ENCODE measurements at places on chromosomes 6 and 20. TPM values are rescaled to one million over a fixed set of nuclear protein-coding genes. Genes with fewer than 3 reads are reported as not detected.

DNA sequence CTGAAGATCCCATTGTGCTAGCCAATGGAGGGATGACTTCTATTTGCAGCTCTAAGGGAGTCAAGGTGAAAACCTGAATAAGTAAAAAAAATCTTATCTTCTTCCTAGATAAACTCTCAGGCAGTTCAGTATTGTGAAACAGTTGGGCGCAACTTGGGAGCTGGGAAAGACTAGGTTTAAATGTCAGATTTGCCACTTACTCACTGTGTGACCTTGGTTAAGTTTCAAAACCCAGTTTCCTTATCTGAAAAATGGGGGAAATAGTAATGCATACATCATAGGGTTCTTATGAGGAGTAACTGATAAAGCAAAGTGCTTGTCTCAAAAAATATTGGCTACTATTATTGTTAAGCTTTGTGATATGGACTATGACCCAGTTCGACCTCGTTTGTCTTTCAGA is 88.8 kb downstream of the CD83 start:
- H3K27me3 ChIP-seq = no peaks in the 10 kb centered on the region
- no peak for DNase-seq
- H3K36me3 ChIP-seq = no peaks in the 10 kb centered on the region

Gene OLIG3
- total RNA-seq = not detected

Gene EYA2
- total RNA-seq = not detected

DNA sequence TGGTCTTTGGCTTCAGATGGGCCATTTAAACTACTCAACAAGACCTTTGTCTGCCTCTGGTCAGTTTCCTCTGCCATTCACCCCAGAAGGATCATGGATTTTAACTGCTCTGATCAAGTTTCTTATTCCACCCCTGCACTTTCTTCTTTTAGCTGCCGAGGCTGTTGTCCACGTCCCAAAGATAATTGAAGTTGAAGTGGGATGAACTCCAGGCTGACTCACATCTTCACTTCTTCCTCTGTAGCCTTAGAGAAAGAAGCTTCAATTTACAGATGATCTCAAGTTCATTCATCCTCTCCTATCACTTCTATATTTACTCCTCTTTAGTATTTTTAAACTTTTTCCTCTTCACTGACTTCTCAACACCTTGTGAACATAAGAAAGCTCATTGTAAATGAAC is 651.6 kb downstream of the UTRN start:
- no peaks in the 10 kb centered on the region for H3K27me3 ChIP-seq
- no peaks in the 10 kb centered on the region for H3K36me3 ChIP-seq
- no peak overlapping the region for H3K27ac ChIP-seq
- H3K4me1 ChIP-seq = no peaks in the 10 kb centered on the region

DNA sequence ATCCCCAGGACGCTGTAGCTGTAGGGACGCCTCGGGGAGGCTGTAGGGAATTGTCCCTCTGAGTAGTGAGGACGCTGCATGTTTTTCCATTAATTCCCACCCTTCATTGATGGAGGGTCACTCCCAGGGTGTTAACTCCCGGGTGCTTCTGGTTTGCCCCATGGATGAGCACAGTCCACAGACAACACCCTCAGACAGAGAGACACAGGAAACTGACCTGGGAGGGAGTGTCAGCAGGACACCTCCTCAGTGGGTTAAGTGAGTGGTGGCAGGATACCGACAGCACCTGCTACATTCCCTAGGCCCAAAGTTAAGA is 53.5 kb downstream of the LINC00237 start:
- H3K27ac ChIP-seq = 0 out of 2 replicates have a peak overlapping the region, but pooled peaks have one; percentile 46
- no peaks in the 10 kb centered on the region for H3K27me3 ChIP-seq
- peaks cover 34% of the 10 kb centered on the region for H3K4me1 ChIP-seq
- no peak for DNase-seq
- peak overlapping the region; percentile 33 for H3K4me3 ChIP-seq
- no peaks in the 10 kb centered on the region for H3K36me3 ChIP-seq

Gene MCHR2
- total RNA-seq = not detected

Gene LY6G6F
- not detected for total RNA-seq

- no peak for DNase-seq
- H3K4me3 ChIP-seq = no peak overlapping the region
- H3K36me3 ChIP-seq = no peaks in the 10 kb centered on the region
- H3K27ac ChIP-seq = no peak overlapping the region
- no peaks in the 10 kb centered on the region for H3K27me3 ChIP-seq
Observed at GRCh38 chr6:116030770-116031169, 29.9 kb downstream of the FRK start.

- H3K27me3 ChIP-seq = no peaks in the 10 kb centered on the region
- no peaks in the 10 kb centered on the region for H3K36me3 ChIP-seq
- no peak overlapping the region for H3K27ac ChIP-seq
- DNase-seq = no peak
- no peak overlapping the region for H3K4me3 ChIP-seq
- H3K4me1 ChIP-seq = no peaks in the 10 kb centered on the region
Observed at GRCh38 chr20:62728028-62728780, 19.6 kb downstream of the NTSR1 start.

Gene HLA-DOA
- total RNA-seq = 70.0 TPM

Gene ZC2HC1B
- not detected for total RNA-seq

DNA sequence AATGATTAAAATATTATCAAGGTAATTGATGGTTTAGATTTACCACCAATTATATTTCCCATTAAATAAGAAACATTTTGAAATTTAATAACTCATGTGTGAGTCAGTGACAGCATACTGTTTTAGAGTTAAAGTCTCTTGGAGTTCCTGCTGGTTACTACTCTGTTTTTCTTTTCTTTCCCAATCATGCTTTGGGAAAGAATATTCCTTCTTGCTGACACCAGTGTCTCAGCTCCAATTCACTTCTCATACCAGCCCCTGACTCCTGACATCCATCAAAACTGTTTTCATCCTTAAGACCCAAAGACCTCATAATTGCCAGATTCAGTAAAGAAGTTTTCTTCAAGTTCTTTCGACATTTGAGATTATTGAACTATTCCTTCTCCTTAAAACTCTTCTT is 50.3 kb downstream of the AIG1 start:
- no peaks in the 10 kb centered on the region for H3K4me1 ChIP-seq
- no peak overlapping the region for H3K27ac ChIP-seq
- no peak overlapping the region for H3K4me3 ChIP-seq
- no peaks in the 10 kb centered on the region for H3K36me3 ChIP-seq

DNA sequence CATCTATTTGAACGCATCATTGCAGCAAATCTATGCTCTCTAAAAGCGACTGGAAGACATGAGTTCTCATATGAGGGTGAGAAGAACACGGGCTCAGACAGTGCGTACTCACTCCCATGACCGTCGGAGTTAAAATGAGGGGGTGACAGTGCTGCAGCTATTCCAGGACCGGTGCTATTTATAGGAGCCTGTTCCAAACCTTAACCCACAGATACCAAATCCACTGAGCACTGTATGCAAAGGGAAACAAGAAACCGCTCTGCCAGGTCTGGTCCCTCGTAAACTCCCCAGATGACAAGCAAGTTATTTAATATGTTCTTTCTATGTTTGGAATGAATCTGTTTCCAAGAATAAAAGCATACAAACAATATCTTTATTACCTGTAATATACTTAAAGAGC is 22.9 kb downstream of the PPP1R3G start:
- H3K27ac ChIP-seq = no peak overlapping the region
- DNase-seq = no peak
- H3K4me3 ChIP-seq = no peak overlapping the region
- no peaks in the 10 kb centered on the region for H3K36me3 ChIP-seq

Gene NANP
- total RNA-seq = 5.1 TPM

GRCh38 chr6:131937703-131938631 is 13.2 kb downstream of the CCN2 start:
- no peak overlapping the region for H3K27ac ChIP-seq
- H3K4me3 ChIP-seq = no peak overlapping the region
- no peaks in the 10 kb centered on the region for H3K27me3 ChIP-seq
- no peaks in the 10 kb centered on the region for H3K36me3 ChIP-seq

GRCh38 chr20:23249541-23249940 is 101.0 kb upstream of the NXT1 start:
- peaks cover 13% of the 10 kb centered on the region for H3K4me1 ChIP-seq
- no peaks in the 10 kb centered on the region for H3K27me3 ChIP-seq
- DNase-seq = no peak
- H3K36me3 ChIP-seq = no peaks in the 10 kb centered on the region
- no peak overlapping the region for H3K27ac ChIP-seq
- H3K4me3 ChIP-seq = no peak overlapping the region

Gene COL11A2
- total RNA-seq = 1.0 TPM

Gene CD93
- total RNA-seq = not detected

Gene MAP7
- total RNA-seq = not detected

- H3K4me3 ChIP-seq = no peak overlapping the region
- DNase-seq = no peak
- peaks cover 7% of the 10 kb centered on the region for H3K4me1 ChIP-seq
- H3K27ac ChIP-seq = no peak overlapping the region
Observed at GRCh38 chr6:15872241-15873103, 209.6 kb upstream of the DTNBP1 start.

Gene RPN2
- 125 TPM for total RNA-seq

Gene PGBD1
- 8.2 TPM for total RNA-seq

DNA sequence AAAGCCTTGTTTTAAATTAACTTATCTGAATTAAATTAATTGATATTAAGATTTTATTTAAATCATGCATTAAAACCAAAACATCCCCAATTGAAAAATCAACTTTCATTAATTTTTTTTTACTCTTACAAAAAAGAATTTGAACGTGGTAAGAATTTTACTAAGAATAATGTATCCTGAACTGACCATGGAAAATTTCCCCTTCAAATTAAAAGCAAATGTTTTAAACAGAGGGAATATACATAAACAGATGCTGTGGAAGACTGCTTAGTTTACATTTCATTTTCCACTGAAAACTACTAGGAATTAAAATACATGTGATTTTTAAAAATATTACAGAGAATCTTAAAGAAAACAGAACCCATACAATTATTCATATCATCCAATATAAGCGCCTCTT is 2.3 kb downstream of the RNF24 start:
- H3K27me3 ChIP-seq = no peaks in the 10 kb centered on the region
- H3K36me3 ChIP-seq = no peaks in the 10 kb centered on the region
- no peak overlapping the region for H3K27ac ChIP-seq
- DNase-seq = no peak

Gene KIAA1755
- not detected for total RNA-seq

GRCh38 chr6:111844376-111844775 is 28.9 kb downstream of the FYN start:
- H3K4me3 ChIP-seq = no peak overlapping the region
- H3K27ac ChIP-seq = peak overlapping the region; percentile 42
- no peaks in the 10 kb centered on the region for H3K27me3 ChIP-seq
- H3K4me1 ChIP-seq = peaks cover 75% of the 10 kb centered on the region

GRCh38 chr6:53014063-53014462 is 19.0 kb upstream of the GSTA4 start:
- H3K27ac ChIP-seq = no peak overlapping the region
- no peaks in the 10 kb centered on the region for H3K27me3 ChIP-seq
- DNase-seq = no peak
- no peaks in the 10 kb centered on the region for H3K36me3 ChIP-seq

DNA sequence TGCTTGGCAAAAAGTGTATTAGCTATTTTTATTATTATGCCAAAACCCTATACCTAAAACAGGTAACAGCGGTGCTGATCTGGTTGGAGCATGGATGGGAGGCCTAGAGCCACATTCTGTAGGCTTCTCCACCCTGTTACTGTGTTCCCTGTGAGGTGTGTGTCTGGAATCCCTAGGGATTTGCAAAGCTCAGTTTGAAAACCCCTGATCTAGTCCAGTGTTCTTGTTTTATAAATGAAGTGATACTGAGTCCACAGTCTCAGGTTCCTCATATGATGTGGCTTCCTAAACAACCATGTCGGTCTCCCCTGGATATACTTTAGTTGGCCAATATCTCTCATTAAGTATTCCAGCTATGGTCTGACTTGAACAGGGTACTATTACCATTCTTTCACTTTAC is 16.3 kb downstream of the ACSS2 start:
- H3K27ac ChIP-seq = no peak overlapping the region
- no peaks in the 10 kb centered on the region for H3K4me1 ChIP-seq
- DNase-seq = no peak
- H3K36me3 ChIP-seq = no peaks in the 10 kb centered on the region
- H3K4me3 ChIP-seq = no peak overlapping the region
- no peaks in the 10 kb centered on the region for H3K27me3 ChIP-seq

- no peak overlapping the region for H3K4me3 ChIP-seq
- DNase-seq = no peak
- no peaks in the 10 kb centered on the region for H3K4me1 ChIP-seq
- H3K27ac ChIP-seq = no peak overlapping the region
- H3K27me3 ChIP-seq = no peaks in the 10 kb centered on the region
- H3K36me3 ChIP-seq = no peaks in the 10 kb centered on the region
Observed at GRCh38 chr6:167221400-167222201, 63.8 kb upstream of the GPR31 start.

DNA sequence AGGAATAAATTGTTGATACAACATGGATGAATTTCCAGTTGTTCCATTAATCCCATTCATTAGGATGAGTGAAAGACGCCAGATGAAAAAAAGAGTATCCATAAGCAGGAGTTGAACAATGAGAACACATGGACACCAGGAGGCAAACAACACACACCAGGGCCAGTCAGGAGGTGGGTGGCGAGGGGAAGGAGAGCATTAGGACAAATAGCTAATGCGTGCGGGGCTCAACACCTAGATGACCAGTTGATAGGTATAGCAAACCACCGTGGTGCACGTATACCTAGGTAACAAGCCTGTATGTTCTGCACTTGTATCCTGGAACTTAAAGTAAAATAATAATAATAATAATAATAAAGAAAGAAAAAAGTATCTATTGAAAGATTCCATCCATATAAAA is 11.1 kb downstream of the PCED1A start:
- H3K27me3 ChIP-seq = no peaks in the 10 kb centered on the region
- H3K36me3 ChIP-seq = no peaks in the 10 kb centered on the region
- H3K4me1 ChIP-seq = peaks cover 21% of the 10 kb centered on the region
- H3K4me3 ChIP-seq = no peak overlapping the region

- no peaks in the 10 kb centered on the region for H3K4me1 ChIP-seq
- DNase-seq = no peak
- no peak overlapping the region for H3K4me3 ChIP-seq
- no peaks in the 10 kb centered on the region for H3K36me3 ChIP-seq
- no peak overlapping the region for H3K27ac ChIP-seq
- no peaks in the 10 kb centered on the region for H3K27me3 ChIP-seq
Observed at GRCh38 chr6:69368613-69369012, 428.2 kb downstream of the LMBRD1 start.

Gene LTA
- 128 TPM for total RNA-seq

- H3K36me3 ChIP-seq = no peaks in the 10 kb centered on the region
- no peaks in the 10 kb centered on the region for H3K27me3 ChIP-seq
- H3K4me3 ChIP-seq = no peak overlapping the region
- H3K27ac ChIP-seq = no peak overlapping the region
Observed at GRCh38 chr6:17899491-17899890, 87.9 kb downstream of the KIF13A start.
